Uterine smooth muscle cell (primary cell): ENCODE measurements at places on chromosomes 16 and 17. TPM values are rescaled to one million over a fixed set of nuclear protein-coding genes. Genes with fewer than 3 reads are reported as not detected.

Gene KRTAP4-3
- total RNA-seq: not detected in 2 replicates

Gene SDR42E2
- not detected in 2 replicates for total RNA-seq

Gene CCL15
- not detected in 2 replicates for total RNA-seq

Gene MT1G
- total RNA-seq: 0.55 TPM in 1 of 2 replicates, not detected in the other

Gene KRT17
- total RNA-seq: 1.00 and 1.5 TPM in 2 replicates

Gene CCL5
- total RNA-seq: not detected in 2 replicates

Gene EPX
- not detected in 2 replicates for total RNA-seq

Gene SLC47A1
- 0.55 and 1.5 TPM in 2 replicates for total RNA-seq

Gene LDHD
- 0.44 and 2.1 TPM in 2 replicates for total RNA-seq

Gene KCNAB3
- total RNA-seq: 0.75 and 1.00 TPM in 2 replicates
